ENCODE measurements at places on chromosomes 1 and 21. TPM values are rescaled to one million over a fixed set of nuclear protein-coding genes. Genes with fewer than 3 reads are reported as not detected.

DNA sequence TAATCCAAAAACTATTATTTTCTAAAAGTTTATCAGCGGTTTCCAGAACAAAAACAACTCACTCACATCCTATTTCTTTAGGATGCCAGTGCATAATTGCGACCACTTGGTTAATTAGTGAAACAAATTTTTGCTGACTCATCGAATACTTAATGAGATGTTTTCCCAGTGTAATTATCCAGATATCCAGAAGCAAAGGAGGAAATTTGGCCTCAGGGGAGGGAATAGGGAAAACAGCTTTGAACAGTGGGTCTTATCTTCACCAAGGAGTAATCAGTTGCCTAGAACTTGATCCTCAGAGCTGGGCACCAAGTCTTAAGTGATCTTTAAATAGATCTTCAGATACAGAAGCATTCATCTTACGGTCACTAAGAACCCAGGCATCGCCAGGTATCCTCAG lies 24.3 kb downstream of the STYXL2 start:
- DNase-seq = no peak

Gene NOC2L
- total RNA-seq = 38.7 TPM

DNA sequence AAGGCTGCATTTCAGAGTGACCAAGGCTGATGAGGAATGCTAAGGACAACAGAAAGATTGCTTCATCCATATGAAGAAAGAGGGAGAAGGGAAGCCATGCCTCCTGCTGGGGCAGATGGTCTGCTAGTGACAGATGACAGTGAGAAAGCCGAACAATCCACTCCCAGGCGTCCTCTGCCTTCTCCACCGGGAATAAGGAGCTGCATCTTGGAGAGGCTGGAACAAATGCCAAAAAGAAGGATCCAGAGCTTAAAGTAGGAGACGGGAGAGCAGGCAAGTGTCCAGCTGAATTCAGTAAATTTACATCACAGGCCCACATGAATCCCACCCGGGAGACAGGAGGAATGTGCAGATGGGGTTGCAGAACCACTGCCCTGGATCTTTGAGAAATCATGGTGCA lies 33.4 kb downstream of the DDX20 start:
- no peak for DNase-seq

- no peak for DNase-seq
These were observed 178.0 kb downstream of the SDCCAG8 start for GRCh38 chr1:243433737-243434370.

GRCh38 chr1:2148691-2149090 lies 45.9 kb downstream of the FAAP20 start:
- no peak for DNase-seq
